DMS153 (cell line): ENCODE measurements at places on chromosomes 11 and 22.
A peak's percentile ranks its signal among the peaks of the same experiment; 100 is the strongest.

DNA sequence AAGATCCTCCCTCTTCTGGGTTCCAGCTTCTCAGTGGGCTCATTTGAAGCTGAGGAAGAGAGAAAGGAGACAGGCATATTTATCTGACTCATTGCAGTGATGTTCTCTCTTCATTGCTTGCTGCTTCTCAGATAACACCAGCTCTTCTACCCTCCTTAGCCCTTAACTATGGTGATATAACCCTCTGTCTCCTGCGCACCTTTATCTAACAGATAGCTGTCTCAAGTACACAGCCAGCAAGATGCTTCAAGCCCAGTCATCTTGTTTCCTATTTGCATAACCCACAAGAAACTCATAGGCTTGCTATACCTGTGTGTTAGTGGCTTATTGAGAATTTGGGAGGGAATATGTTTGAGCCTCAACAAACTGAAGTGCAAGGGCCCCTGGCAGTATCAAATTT is 12.6 kb downstream of the PRSS23 start:
- no peak for DNase-seq

- no peak for DNase-seq
Measured at GRCh38 chr11:640021-640706, 3.1 kb downstream of the DRD4 start.

DNA sequence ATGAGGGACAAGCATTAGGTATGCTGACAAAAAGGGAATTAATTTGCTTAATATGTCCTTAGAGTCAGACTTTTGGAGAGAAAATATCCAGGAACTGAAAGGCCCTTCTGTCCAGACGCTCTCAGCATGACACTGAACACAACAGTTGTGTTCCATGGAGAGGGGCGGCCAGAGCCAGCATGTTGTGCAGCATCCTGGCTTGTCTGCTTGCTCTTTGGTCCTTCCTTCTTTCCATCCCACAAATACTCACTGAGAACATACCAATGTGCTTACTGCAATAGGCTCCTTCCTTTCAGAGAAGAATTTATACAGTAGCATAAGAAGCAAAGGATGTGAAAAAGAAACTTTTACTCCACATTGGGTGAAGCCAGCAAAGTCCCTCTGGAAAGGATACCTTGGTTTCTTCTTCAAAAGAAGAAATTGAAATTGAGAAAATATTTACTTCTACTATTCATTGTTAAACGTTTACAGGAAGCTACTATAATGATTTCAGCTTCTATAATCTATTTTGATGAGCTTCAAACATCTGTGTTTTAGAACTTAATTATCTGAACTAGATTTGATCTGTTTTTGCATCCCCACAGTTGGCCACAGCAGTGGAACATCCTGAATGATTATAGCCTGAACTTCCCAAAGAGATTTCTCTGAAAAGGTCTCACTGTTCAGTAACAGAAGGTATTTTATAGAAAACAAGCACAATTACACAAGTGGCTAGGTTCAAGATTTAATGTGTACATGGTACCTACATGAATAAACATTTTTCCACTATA is 304.1 kb upstream of the PITPNB start:
- no peak for DNase-seq

DNA sequence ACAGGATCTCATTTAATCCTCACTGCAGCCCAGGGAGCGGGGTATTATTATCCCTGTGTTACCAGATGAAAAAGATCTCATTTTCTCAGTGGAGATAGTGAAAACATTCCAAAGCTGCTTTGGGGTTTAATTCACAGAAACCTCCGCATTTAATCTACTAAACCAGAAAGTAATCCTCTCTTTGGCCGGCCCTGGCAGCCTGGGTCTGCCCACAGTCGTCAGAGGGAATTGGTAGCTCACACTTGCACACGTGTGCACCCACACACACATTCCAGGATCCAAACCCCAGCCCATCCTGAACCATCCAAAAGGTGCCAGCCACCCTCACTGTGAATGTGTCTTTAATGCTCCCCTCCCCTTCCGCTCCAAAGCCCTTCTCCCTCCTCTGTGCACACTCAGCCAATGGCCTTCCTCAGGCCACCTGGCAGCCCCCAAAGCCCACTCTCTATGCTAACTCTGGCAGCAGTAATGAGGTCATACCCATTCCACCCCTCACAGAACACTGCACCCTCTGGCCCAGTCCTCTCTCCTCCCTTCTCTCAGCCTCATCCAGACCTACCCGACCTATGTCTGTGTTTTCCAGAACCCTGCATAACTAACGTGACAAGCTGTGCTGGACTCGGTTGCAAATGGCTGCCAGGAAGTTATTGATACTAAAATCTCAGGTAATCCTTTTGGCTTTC is 466.2 kb downstream of the SOX6 start:
- DNase-seq, result no peak

DNA sequence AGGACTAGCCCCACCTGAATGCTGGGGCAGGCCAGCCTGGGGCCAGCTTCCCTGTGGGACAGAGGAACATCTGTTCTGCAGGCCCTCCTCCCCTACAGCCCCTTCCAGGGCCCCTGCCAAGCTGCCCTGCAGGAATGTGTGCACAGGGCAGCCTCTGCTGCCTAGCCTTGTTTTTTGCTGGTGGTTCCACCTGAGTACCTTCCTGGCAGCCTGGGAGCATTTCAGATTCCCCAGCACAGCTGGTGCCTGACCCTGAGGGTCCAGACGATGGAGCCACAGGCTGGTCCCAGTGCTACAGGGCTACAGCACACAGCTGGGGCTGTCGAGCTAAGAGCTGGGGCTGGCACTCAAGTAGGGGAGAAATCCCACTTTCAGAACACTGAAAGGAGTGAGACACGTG is 22.3 kb upstream of the GPR83 start:
- no peak for DNase-seq

DNA sequence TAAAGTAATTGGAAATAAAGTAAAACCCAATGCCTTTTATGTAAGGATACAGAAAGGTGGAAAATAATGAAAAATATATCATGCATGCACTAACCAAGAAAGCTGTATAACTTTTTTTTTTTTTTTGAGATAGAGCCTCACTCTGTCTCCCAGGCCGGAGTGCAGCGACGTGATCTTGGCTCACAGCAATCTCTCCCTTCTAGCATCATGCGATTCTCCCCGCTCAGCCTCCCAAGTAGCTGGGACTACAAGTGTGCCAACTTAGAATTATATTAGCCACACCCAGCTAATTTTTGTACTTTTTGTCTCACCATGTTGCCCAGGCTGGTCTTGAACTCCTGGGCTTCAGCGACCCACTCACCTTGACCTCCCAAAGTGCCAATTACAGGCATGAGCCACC is 4.5 kb downstream of the GGT5 start:
- DNase-seq, result no peak

DNA sequence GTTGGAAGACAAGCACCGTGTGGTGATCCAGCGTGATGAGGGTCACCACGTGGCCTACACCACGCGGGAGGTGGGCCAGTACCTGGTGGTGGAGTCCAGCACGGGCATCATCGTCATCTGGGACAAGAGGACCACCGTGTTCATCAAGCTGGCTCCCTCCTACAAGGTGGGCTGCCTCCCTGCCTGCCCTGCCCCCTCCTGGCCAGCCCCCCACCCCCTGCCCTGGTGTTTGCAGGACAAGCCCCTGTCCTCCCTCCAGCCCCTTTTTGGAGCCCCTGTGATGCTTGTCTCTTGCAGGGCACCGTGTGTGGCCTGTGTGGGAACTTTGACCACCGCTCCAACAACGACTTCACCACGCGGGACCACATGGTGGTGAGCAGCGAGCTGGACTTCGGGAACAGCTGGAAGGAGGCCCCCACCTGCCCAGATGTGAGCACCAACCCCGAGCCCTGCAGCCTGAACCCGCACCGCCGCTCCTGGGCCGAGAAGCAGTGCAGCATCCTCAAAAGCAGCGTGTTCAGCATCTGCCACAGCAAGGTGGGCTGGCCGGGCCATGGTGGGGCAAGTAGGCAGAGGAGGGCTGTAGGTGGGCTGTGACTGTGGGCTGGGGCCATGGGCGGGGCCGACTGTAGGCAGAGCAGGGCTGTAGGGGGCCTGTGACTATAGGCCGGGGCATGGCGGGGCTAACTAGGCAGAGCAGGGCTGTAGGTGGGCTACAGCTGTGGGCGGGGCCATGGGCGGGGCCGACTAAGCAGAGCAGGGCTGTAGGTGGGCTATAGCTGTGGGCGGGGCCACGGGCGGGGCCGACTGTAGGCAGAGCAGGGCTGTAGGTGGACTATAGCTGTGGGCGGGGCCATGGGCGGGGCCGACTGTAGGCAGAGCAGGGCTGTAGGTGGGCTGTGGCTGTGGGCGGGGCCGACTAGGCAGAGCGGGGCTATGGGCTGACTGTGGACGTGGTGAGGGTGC is 13.6 kb downstream of the MUC2 start:
- DNase-seq, result no peak

DNA sequence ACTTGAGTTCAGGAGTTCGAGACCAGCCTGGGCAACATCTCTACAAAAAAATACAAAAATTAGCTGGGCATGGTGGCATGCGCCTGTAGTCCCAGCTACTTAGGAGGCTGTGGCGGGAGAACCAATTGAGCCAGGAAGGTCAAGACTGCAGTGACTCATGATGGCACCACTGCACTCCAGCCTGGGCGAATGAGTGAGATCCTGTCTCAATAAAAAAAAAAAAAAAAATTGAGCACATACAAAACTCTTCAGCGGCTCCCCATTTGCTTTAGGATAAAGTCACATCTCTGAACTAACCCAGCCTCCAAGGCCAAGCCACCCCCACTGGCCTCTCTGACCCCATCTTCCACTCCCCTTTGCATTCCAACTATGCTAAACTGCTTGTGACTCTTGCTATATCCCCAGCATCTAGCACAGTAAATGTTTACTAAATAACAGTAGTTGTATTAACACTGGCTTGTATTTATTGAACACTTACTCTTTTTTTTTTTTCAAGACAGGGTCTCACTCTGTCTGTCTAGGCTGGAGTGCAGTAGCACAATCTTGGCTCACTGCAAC is 28.9 kb downstream of the CREB3L1 start:
- no peak for DNase-seq

DNA sequence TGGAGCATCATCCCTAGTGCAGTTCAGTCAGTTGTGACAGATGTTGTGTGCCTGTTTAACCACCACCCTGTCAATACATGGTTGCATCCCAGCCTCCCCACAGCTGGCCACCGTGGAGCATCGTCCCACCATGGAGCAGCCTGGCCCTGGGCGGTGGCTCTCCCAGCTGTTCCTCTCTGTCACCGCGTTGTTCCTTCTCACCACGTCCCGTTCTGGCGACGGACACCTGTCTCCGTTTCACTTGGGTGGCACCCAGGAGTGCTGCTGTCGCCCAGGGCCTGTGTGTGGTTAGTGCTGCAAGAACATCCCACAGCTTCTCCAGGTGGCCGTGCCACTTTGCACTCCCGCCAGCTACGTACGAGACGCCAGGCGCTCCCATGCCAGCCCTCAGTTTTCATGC is 26.5 kb downstream of the MUC6 start:
- DNase-seq, result no peak

DNA sequence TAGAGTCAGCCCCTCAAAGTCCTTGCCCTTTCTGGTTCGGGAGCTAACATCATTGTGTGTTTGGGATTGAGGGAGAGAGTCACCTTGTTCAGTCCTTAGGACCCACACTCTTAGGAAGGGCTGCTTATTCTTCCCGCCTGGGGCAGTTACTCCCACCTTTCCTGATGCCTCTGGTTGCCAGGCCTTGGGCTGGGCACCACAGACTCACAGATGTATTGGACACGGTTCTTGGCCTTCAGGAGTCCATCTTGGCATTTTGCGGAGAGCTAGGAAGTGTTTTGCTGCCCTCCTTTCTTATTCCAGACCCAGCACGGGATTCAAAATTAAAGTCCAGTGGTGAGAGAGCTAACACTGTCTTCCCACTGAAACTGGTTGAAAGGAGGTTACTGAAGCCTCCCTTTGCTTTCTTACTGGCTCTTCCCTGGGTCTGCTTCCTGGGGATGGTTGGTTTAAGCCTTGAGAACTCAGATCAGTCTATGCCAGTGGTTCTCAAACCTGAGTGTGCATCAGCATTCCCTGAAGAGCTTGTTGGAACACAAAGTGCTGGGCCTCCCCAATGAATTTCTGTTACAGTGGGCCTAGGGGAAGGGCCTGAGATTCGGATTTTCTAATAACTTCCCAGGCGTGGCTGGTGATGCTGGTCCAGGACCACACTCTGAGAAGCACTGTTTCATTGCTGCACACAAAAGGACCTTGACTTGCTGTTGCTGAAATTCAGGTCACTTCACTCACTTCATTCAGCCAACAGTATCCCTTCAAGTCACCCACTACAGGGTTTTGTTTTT is 1.4 kb downstream of the OSBP2 start:
- no peak for DNase-seq

- peak; percentile 99 for DNase-seq
Measured at GRCh38 chr22:36409911-36410756, 22.4 kb upstream of the MYH9 start.

- no peak for DNase-seq
Measured at GRCh38 chr11:74257959-74258553, 53.4 kb downstream of the P4HA3 start.

GRCh38 chr22:17284888-17285287 is 65.7 kb upstream of the ADA2 start:
- DNase-seq, result no peak

- peak; percentile 26 for DNase-seq
Measured at GRCh38 chr11:60899046-60899936, 7.1 kb downstream of the PRPF19 start.

DNA sequence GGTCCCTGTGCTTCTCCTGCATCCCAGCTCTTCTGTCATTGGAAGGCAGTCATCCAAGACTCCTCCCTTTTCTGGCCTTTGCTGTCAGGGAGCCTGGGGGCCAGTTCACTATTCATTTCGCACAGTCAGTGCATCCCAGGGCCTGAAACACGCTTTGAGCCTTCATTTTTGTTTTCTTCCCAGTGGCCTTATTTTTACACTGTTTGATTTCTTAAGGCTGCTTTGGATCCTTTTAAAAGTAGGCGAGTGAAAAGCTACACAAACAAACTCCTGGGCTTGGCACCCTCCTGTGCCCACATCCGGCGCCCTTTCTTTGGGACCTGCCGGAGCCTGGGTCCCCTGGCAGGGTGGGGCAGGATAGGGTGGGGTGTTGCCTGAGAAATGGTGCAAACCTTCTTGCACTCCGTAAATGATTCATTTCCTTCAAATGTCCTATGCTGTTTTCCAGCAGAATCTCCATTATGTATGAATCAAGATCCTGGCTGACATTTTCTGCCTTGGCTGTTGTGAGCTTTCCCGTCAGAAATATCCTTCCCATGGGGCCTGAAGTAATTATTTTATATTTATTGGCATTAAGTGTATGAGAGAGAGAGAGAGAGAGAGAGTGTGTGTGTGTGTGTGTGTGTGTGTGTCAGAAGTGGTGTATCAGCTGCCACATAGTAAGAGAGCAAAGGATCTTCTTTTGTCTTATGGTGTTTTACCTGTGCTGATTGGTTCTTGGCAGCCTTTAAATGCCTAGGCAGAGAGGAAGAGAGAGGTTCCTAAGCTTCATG is 45.6 kb downstream of the BCR start:
- DNase-seq, result peak; percentile 52

DNA sequence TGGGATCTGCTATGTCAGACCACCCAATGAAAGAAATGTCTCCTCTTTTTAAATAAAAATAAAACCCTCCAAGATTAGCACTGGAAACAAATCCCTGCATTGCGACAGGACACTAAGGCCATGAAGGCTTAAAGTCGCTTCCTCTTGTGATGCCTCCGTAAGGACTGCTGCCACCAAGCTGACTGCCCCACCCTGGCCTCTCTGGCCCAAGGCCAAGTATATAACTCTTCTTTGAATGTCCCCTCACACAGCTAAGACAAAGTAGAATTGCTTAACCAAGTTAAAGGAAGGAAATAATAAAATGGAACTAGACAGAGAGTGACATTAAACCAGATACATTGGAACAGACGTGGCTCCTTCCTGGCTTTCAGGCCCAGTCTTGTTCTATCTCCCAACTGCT is 7.5 kb upstream of the NRGN start:
- no peak for DNase-seq
